ENCODE measurements at places on chromosomes 7 and 10.

- no peak for DNase-seq
These were observed 10.2 kb upstream of the EPC1 start for GRCh38 chr10:32357056-32357735.

DNA sequence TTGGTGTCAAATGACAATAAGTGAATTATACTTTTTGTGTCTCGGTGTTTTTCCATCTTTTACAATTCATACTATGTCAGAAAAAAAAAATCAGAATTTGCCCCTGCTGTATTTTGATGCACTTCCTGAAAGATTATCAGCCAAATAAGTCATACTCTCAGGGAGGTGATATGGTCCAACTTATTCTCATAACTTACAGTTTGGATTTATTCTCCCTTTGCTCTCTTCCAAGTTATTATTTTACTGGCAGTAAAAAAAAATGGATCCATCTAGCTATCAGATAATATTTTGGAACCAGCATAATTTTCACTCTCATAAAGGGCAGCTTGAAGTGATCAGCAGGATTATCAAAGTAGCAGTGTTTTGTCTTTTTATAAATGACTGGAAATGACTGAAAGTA is 337.1 kb downstream of the BMPER start:
- no peak for DNase-seq

DNA sequence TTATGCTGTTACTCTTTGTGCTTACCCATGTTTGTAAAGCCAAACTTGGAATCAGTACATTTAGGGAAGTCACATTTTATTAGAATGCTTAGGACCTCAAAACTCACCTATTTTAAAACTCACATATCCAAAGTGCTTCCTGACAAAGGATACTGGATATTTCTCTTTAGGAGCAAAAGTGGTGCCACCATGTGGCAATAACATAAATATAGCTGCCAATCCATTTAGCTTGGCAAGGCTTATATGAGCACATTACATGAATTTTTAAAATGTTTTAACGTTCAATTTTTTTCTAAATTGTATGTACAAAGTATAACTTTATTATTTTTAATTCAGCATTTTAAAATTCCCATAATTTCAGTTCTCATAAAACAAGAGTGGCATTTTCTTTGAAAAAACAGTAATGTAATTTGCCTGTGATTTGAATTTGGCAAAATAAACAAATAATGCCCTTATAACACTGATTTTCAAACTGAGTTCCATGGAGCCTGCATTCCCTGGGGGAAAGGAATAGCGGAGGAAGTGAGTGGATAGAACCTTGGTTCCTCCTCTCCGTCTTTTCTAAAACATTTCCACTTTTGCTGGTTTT is 75.4 kb downstream of the HDAC9 start:
- DNase-seq, result peak; percentile 15

DNA sequence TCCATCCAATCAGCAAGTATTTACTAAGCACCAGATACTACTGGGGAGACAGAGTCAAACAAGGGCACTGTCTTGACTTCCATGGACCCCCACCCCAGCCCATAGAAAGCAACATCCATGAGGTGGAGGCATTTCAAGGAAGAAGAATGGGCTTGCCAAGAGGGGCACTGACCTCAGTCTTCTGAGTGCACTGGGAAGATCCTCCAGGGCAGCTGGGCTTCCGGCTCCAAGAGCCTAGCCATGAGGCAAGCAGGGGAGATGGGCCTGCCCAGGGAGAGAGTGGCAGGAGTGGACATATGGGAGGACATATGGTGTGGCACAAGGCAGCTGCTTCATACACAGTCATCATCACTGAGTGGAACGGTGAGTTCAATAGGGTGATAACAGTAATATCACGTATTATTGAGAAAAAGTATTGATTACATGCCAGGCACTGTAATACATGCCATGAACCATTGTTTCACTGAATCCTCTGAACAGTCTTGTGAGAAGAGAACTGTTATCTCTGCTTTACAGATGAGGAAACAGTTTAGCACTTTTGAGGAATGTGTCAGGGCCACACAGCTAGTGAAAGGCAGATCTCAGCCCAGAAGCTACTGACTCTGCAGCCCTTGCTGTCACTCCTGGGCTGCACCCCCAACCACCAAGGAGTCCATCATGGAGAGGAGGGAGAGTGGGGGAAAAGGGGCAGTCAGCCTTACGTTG is 331.7 kb upstream of the ZMIZ1 start:
- DNase-seq, result no peak

GRCh38 chr7:117043108-117043825 is 90.0 kb downstream of the ST7 start:
- DNase-seq, result no peak

DNA sequence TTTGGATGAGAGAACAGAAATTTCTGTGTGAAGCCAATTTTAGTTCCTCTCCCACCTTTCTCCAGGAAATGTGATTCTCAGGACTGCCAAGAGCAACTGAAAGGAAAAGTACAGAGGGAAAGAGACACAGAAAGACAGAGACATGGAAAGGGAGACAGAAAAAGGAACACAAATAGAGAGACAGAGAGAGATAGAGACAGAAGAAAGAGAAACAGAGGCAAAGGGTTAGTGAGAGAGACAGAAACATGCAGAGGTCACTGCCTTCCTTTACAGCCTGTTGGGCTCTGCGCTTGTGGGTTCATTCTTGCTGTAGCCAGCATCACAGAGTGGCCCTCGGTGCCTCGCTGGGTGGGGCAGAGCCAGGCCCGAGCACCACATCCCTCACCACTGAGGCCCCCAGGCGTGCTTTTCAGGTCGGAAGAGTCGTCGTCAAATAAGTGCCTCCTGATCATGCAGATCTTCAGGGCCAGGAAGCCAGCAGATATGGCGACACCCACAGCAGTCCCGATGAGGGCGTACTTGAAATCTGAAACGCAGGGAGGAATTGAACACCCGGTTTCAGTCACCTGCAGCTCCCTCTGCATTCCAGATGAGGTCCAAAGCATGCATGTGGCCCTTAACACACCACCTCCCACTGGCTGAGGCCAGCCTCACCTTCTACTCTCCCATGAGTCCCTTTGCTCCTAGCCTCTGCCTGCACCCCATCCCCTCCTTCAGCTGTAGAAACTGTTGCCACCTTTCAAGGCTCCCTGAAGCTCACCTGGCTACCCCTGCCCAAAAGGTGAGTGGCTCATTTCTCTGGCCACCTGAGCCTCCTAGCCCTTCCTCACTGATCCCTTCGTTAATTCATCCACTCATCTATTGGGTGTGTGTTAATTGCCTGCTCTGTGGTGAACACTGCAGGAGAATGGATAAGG is 21.4 kb downstream of the TMEM273 start:
- no peak for DNase-seq

GRCh38 chr10:129898706-129899268 is 65.3 kb downstream of the EBF3 start:
- DNase-seq, result no peak

GRCh38 chr7:113394856-113395255 is 276.5 kb upstream of the SMIM30 start:
- DNase-seq, result no peak

GRCh38 chr7:2513702-2514101 is 5.9 kb upstream of the LFNG start:
- DNase-seq, result no peak

DNA sequence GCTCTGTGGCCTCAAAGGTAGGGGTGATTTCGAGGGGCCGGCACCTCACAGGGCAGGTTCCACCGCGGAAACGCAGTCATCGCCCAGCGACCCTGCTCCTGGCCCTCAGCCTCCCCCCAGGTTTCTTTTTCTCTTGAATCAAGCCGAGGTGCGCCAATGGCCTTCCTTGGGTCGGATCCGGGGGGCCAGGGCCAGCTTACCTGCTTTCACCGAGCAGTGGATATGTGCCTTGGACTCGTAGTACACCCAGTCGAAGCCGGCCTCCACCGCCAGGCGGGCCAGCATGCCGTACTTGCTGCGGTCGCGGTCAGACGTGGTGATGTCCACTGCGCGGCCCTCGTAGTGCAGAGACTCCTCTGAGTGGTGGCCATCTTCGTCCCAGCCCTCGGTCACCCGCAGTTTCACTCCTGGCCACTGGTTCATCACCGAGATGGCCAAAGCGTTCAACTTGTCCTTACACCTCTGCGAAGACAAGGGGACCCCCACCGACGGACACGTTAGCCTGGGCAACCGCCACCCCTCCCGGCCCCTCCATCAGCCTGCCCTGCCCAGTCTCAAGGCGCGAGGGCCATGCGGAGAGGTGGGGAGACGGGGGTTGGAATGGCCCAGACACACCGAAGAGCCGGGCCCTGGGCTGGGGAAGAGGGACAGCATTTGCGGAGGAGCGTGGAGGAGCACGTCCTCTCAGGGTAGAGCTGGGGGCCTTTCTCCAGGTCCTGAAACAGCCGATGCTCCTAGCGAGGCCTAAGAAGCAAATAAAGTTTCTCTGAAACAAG is 6.0 kb downstream of the SHH start:
- DNase-seq, result no peak

DNA sequence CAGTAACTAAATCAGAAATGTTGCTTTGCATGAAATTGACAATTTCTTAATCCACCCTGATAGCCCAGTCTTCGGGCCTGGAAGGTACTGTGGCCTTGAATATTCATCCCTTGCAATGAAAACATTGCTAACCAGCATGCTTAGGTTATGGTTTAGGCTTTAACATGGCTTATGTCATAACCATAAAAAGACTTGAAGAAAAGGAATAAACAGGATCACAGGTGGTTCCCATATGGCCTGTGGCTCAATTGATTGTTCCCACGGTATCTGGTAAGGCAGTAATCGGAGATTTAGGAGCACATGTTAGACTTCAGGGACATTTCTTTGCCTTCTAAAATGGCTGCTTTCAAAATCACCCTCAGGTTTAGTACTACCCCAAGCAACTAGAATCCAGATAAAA is 139.5 kb downstream of the ST7 start:
- peak; percentile 96 for DNase-seq

GRCh38 chr10:126207313-126207771 is 180.9 kb downstream of the ADAM12 start:
- DNase-seq, result no peak

GRCh38 chr7:71695186-71695585 is 563.2 kb downstream of the GALNT17 start:
- no peak for DNase-seq

DNA sequence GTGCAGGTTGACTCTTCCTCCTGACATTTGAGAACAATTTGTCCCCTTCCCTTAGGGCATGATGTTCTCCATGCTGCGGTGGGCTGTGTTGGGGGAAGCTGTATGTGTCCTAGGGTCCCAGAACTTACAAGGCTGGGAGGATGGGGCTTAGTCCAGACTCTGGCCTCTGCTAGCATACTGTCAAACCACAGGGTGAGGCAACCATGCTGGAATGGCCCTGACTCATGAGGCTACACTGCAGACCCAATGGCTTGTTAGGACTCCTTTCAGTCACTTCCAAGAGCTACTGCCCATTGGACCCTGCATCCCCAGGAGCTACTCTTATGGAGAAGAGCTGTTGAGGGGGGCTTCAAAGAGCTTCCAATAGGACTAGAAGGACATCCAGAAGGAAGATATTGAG is 20.1 kb upstream of the FAM170B start:
- no peak for DNase-seq

DNA sequence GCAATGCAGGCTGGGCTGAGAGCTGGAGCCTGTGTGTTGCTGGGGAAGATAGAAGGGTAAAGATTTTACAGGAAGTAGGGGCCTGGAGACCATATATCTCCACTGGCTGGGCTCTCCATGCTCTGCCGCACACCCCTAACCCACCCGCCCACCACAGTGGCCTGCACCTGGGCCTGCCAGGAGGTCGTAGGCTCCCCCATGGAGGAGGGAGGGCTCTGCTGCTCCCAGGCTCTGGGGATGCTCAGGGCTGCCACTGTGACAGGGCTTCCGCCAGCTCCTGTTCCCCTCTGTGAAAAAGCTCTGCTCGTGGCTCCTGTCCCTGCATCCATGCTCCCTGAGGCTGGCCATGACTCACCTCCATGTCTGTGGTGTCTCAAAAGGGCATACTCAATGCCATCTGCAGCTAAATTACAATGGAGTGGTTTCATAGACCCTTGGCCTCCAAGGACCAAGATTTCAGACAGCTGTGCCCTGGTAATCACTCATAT is 106.0 kb downstream of the CXCL12 start:
- no peak for DNase-seq

- no peak for DNase-seq
These were observed 77.8 kb upstream of the LRRC17 start for GRCh38 chr7:102834999-102835398.

DNA sequence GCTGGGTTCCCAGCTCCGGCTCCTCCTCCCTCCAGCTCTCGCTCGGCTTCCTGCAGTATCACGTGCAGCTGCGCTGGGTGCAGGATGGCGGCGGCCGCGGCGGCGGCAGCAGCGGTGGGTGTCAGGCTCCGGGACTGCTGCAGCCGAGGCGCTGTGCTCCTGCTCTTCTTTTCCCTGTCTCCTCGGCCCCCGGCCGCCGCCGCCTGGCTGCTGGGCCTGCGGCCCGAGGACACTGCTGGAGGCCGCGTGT is at the start of gene CNNM1:
Gene CNNM1 (plus strand): TSS at position 53 of the 250 bp plus-strand sequence. CDS start 32 bp downstream, at position 85.
- DNase-seq, result no peak

GRCh38 chr10:126842836-126843235 is 62.4 kb upstream of the DOCK1 start:
- no peak for DNase-seq

DNA sequence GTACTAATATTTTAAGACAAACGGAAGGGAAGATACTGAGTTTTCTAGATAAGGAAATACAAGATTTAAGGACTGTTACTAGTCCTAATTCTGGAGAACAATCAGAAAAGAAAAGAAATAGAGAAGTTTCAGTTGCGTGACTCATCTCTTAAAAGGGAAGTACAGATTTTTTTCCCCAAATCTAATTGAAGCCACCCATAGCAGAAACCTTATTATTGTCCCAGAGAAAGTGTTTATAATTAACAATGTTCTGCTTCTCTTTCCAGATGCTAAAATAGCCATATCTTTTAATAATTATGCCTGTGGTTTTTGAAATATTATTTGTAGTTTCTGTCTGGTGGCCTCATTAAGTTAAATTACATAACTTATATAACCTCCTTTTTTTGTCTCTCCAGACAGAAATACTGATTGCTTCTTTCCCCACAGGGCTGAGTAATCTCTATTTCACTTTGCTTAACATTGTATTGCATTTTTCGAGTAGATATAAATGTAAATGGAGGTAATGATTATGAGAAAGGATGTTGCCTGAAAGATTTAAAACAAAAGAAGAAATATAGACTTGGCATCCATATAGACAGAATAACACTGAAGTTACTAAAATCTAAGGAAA is 240.7 kb upstream of the MBL2 start:
- DNase-seq, result no peak

DNA sequence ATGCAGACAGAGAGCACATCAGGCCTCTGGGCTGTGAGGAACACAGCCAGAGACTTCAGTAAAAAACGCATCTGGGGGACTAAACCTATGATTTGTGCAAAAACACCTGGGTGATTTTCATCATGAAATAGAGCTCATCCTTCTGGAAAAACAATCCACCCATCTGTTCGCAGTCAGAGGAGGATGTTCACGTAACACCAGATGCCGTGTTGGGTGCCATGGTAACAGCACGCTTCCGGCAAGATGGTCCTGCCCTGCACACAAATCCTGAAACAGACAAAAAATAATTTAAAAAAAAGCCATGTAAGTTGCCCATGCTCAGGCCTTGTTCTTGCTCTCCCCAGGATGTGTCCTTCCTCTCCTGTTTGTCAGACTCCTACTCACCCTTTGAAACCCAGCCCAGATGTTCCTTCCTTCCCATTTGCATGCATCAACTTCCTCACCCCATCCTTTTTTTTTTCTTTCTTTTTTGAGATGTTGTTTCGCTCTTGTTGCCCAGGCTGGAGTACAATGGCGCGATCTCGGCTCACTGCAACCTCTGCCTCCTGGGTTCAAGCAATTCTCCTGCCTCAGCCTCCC is 28.3 kb upstream of the GNA12 start:
- DNase-seq, result no peak
